NCI-H1436 treated with DMSO at 0.1 percent for 48 hours (cell line): ENCODE measurements at places on chromosomes 3 and 15.

GRCh38 chr3:120497818-120498217, 47.0 kb upstream of the FSTL1 start:
- DNase-seq: no peak

- DNase-seq: no peak
Measured at GRCh38 chr3:89521328-89521727, 413.9 kb downstream of the EPHA3 start.

DNA sequence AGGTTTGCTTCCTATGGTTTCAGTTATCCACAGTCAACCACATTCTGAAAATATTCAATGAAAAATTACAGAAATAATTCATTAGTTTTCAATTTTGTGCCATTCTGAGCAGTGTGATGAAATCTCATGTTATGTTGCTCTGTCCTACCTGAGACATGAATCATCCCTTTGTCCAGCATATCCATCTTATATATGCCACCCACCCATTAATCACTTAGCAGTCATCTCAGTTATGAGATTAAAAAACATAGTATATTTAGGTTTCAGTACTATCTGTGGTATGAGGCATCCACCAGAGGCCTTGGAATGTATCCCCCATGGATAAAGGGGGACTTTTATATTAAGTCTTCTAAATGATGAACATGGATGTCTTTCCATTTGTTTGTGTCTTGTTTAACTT, 64.7 kb upstream of the PROK2 start:
- no peak for DNase-seq

- no peak for DNase-seq
Measured at GRCh38 chr15:26864664-26865191, 2.1 kb upstream of the GABRA5 start.

GRCh38 chr3:103554451-103554850, 1119.6 kb downstream of the ZPLD1 start:
- DNase-seq: no peak

- no peak for DNase-seq
Measured at GRCh38 chr15:52193791-52194190, 2.6 kb upstream of the GNB5 start.

GRCh38 chr3:154324919-154325318, 632 bp upstream of the DHX36 start:
- no peak for DNase-seq

- no peak for DNase-seq
Measured at GRCh38 chr15:65333148-65333820, 28.8 kb downstream of the RNU5B-1 start.

- no peak for DNase-seq
Measured at GRCh38 chr3:3771094-3771493, 28.1 kb upstream of the LRRN1 start.

GRCh38 chr3:73212683-73213082, 151.2 kb downstream of the EBLN2 start:
- DNase-seq: no peak

GRCh38 chr15:38050529-38051448, 116.3 kb downstream of the TMCO5A start:
- DNase-seq: no peak

GRCh38 chr3:31469385-31469784, 63.3 kb upstream of the STT3B start:
- DNase-seq: no peak

DNA sequence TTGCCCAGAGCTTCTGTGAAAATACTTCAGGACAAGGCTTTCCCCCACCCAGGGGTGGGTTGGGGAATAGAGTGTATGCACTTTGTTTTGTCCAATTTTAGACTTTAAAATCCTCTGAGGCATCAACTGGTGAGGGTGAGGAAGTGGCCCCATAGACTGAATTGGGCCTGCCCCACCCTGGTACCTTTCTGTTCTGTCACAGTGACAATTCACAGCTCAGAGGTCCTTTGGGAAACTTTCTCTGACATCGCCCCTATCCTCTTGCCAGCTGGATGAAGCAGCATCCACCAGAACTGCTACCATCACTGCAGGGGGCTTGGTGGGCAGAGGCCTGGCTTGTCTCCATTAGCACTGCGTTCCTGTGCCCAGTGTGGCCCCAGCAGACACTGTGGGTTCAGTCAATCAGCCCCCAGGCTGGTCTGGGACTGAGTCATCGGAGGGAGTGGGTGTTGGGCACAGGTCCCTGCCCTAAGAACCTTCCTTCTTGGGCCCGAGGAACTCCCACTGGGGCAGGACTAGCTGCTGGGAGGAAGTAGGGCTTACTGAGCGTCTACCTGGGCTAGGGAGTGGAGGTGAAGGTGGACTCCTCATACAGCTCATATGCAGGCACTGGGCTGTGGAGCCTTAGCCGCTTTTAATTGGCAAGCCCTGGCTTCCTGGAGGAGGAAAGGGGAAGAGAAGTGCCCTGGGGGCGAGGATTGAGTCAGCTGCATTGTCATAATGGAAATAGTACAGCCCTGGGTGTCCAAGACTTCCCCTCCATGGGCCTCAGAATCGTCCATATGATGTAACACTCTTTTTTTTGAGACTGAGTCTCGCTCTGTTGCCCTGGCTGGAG, 1.5 kb upstream of the PPM1M start:
- DNase-seq: no peak

DNA sequence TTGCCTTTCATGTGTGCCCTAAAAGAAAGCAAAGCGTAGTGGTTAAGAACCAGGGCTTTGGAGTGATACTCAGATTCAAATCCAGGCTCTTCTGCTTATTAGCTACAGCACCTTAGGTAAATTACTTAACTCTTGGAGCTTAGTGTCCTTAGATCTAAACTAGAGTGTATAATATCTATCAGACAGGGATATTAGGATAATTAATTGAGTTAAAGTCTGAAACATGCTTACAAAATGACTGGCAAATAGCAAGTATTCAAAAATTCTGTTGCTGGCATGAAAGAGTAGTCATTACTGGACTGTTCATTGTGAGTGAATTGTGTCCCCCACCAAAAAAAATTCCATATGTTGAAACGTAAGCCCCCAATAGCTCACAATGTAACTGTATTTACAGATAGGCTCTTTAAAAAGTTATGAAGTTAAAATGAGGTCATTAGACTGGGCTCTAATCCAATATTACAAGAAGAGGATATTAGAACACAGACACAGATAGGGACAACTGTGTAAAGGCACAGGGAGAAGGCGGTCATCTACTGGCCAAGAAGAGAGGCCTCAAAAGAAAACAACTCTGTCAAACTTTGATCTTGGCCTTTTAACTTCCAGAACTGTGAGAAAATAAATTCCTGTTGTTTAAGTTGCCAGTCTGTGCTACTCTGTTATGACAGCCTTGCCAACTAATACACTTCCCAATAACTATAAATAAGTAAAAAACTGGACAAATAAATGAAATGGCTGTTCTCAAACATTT, 60.4 kb upstream of the LRRC3B start:
- no peak for DNase-seq

DNA sequence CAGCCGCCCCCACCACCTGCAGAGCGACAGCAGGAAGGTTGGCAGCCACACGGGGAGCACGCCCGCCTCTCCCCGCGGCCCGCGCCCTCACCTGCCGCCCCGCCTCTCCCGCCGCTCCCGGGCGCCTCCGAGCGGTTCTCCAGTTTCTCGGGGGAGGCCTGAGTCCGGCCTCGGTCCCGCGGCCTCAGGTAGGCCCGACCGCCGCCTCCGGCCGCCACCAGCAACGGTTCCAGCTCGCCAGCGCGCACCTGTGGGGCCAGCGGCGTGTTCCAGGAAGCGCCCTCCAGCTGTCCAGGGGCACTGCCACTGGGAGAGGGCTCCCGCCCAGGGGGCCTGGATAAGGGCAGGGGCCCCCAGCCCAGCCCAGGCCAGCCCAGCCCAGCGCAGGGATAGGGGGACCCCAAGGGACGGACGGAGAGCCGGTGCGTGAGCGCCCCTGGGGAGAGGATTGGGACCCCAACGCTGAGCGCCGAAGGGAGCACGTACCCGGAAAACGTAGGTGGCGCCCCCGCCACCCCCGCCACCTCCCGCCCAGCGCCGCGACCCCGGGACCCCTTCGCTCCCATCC, 2.2 kb downstream of the LTK start:
- DNase-seq: no peak

DNA sequence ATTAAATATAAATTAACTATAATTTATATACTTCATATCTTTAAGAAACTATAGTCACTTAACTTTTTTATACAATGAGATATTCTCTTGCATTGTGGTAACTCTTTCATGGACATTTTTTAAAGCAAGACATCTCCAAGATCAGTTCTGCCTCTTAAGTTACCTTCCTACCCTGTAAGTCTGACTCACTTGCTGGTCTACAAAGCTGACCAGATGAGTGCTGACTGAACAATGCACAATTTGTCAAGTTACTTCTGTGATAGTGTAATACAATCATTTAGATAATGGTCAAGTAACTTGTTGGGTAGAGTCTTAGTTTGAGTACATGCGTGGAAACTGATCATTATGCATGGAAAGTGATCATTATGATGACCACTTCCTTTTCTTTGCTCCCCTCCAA, 145.9 kb downstream of the MEIS2 start:
- DNase-seq: no peak

DNA sequence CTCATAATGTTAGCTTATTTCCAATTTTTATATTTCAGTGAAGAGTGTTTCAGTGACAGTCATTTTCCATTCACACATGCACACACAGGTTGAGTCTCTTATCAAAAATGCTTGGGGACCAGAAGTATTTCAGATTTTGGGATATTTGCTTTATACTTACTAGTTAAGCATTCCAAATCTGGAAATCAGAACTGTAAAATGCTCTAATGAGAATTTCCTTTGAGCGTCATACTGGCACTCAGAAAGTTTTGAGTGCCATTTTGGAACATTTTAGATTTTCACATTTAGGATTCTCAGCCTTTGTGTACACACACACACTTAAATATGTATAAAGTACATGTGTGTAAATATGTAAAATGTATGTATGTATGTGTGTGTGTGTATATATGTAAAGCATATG, 71.0 kb downstream of the CHD2 start:
- no peak for DNase-seq

- DNase-seq: no peak
Measured at GRCh38 chr15:23599053-23599452, 33.6 kb downstream of the MKRN3 start.

GRCh38 chr15:70023064-70023768, 74.5 kb downstream of the TLE3 start:
- DNase-seq: no peak

DNA sequence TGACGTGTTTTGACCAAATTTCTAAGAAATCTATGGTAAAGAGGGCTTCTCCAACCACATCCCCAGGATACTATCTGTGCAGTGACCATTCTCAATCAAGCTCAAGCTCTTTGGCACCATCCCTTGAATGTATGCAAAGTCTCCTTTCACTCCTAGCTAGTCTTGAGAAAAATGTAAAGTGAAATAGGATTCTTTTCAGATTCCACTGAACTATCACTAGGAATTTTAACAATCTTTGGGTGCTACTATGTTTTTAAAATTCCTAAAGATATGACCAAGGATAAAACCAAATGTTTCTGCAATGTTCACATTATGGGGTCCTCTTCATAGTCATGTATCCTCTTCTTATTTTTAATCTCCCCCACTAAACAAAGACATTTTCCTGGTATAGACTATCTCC, 107.8 kb downstream of the TMCO5A start:
- DNase-seq: no peak
